ENCODE measurements at places on chromosomes 2 and 18. TPM values are rescaled to one million over a fixed set of nuclear protein-coding genes. Genes with fewer than 3 reads are reported as not detected.

GALNT14 gene
- total RNA-seq, result 0.91 TPM

ASAP2 gene
- total RNA-seq, result 69.3 TPM

IL37 gene
- not detected for total RNA-seq

- H3K4me1 ChIP-seq, result peaks cover 20% of the 10 kb centered on the region
- H3K36me3 ChIP-seq, result peaks cover 3% of the 10 kb centered on the region
- no peak overlapping the region for H3K27ac ChIP-seq
These were observed 90.8 kb downstream of the GAREM1 start for GRCh38 chr18:32379891-32380290.

EFHD1 gene
- total RNA-seq, result 4.3 TPM

GRCh38 chr2:98508709-98509066, 64.0 kb downstream of the INPP4A start:
- no peak overlapping the region for H3K27ac ChIP-seq
- DNase-seq, result no peak
- no peaks in the 10 kb centered on the region for H3K27me3 ChIP-seq
- H3K36me3 ChIP-seq, result peaks cover 2% of the 10 kb centered on the region

DNA sequence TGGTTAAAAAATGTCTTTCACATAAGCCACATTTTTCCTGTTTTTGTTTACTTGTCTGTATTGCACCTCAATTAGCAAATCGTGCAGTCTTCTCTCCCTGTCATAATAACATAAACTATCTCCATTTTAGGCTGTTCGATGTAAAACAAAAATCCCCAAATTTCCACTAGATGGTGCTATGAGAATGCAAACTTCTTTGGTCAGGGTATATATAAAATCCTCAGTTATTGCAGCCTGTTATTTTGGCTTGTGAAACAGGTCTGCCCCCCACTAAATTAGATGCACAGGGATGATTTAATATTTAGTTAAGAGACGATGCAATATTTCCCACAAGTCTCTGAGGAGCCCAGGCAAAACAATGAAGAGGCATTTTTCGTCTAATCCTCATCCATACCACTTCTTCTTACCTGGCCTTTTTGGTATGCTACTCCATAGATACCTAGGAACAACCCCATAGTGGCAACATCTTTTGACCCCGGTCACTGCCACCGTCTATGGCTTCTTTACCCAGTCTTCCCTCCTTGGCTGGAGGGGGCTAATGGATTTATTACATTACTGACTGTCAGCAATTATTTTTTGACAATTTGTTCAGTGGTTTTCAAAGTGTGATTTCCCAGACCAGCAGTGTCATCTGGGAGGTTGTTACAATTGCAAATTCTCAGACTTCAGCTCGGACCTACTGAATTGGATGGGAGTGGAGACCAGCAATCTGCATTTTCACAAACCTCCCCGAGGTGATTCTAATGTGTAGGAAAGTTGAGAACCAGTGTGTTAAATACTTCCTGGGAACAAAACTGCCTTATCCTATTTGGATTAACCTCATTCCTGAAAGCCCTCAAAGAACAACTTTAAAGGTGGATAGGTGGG, 117.4 kb upstream of the CWC22 start:
- no peak overlapping the region for H3K4me3 ChIP-seq
- no peaks in the 10 kb centered on the region for H3K27me3 ChIP-seq
- H3K36me3 ChIP-seq, result no peaks in the 10 kb centered on the region
- H3K27ac ChIP-seq, result no peak overlapping the region
- DNase-seq, result no peak

DNA sequence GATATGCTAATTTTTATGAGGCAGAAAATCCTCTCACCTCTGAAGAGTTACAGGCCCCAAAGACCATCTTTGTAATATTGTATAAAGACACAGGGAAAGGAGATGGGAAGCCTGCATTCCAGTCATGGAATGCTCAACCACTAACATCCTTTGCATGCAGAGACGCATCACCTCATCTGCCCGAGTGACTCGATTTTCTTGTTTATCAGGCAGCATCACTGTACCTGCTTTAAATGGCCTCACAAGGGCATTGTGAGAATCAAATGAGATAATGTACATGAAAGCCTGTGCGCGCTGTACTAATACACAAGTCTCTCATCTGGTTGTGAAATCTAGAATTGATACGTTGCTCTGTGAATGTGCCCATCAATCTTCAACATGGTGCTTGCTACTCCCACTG, 10.2 kb upstream of the TMEM247 start:
- no peak overlapping the region for H3K4me3 ChIP-seq
- no peaks in the 10 kb centered on the region for H3K36me3 ChIP-seq
- H3K27me3 ChIP-seq, result no peaks in the 10 kb centered on the region
- no peak for DNase-seq

SPDYA gene
- total RNA-seq, result 1.6 TPM

TACR1 gene
- 0.73 TPM for total RNA-seq

DNA sequence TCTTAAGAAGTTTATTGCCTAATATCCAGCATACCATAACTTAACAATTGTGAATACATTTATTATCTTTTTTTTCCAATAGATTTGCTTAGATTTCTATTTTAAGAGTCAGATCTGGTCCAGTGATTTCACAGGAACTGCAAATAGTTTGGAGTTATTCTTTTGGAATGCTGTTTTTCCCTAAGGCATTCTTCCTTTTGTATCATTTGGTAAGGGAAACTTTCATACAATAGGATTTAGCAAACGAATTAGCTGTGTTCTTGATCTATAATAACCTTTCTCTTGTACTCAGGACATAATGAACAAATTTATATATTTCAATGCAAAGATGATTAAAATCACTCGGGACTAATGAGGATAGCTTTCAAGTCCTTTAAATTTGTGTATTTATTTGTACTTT, 201.6 kb downstream of the ERBB4 start:
- peaks cover 2% of the 10 kb centered on the region for H3K36me3 ChIP-seq
- H3K27me3 ChIP-seq, result no peaks in the 10 kb centered on the region
- DNase-seq, result no peak

MYO7B gene
- total RNA-seq, result not detected

DNA sequence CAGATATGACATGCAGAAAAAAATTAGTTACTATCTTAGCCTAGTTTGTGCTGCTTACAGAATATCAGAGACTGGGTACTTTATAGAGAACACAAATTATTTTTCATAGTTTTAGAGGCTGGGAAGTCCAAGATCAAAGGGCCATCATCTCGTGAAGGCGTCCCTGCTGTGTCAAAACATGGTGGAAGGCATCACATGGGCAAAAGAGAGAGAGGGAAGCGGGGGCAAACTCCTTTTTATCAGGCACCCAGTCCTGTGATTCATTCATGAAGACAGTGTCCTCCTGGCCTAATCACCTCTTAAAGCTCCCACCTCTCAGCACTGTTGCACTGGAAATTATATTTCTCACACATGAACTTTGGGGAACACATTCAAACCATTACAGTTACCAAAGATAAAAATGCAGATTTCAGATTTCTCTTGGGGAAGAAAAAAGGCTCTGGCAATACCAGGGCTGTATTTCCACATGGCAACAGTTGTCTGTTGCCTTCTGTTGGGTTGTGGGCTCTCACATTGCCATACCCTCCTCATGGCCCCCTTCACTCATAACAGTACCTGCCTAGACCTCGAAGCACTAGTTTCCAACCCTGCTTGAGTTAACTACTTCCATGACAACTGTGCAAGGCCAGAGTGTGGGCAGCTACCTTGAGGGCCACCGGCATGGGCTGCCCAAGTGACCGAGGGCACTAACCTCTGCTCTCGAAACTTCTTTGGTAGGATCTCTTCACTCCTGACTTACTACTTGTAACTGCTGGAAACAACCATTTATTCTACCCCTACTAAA, 2.7 kb upstream of the ACTR3 start:
- DNase-seq, result no peak
- H3K27ac ChIP-seq, result peak overlapping the region; percentile 31
- H3K27me3 ChIP-seq, result no peaks in the 10 kb centered on the region

DNA sequence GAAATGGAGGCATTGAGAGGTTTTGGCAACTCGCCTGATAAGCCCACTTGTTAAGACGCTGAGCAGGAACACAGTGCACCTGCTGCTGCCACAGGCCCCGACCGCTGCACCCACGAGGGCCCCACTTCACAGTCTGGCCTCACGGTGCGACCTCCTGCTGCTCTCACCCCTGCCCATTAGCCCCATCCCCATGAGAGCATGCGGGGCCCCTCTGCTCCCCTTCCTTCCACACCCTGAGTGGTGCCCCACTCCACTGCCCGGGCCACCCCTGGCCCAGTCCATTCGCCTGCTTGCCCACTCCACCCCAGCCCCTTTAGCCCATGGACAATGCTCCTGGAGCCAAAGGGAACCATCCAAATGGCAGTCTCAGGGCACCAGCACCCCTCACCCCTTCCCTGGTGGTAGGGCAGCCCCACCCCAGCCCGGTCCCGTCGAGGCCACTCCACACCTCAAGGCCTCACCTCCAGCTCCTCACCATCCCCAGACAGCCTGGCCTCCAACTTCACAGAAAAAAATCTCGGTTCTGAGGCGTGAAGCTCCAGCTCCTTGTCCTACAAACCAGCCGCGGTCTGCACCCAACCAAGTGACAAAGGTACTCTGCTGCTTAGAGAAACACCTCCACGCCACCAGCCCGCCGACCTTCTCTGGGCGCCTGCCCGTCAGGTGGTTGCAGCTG, 6.7 kb upstream of the GPR55 start:
- no peaks in the 10 kb centered on the region for H3K36me3 ChIP-seq
- DNase-seq, result no peak
- H3K4me3 ChIP-seq, result no peak overlapping the region
- peaks cover 5% of the 10 kb centered on the region for H3K27me3 ChIP-seq
- H3K27ac ChIP-seq, result no peak overlapping the region

DNA sequence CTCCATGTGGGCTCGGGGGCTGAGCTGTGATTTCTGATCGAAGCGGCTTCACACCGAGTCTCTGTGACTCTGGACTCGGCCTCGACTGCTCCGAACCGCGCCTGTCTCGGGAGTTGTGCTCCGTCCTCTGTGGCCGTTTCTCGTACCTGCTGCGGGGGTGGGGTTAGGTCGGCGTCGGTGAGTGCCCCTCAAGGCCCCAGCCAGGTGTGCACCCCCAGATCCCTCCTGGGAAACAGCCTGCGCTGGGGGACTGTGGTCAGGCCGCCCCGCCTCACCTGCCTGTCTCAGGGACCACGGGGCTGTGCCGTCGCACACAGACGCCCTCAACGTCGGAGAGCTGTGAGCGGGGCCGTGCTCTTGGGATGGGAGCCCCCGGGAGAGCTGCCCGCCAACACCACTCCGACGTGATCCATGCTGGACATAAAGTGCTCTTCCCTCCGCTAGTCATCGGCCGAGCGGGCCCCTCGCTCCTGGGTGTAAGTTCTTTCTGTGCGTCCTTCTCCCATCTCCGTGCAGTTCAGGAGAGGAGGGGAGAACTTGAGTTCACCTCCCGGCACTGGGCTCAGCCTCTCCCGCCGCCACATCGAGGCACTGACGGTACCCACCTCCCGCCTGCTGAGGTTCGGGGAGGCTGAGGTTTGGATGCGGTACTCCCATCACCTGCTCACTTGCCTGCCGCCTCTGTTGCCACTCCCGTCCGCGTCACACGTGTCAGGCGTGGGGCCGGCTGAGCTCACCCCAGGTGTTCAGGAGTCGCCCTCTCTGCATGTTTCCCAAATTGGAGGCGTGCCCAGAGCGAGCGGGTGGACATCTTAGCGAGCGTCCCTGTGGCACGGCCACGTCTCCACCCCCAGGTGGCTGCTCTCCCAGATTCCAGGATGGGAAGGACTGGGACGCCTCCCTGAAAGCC, 55.7 kb downstream of the CTDP1 start:
- peaks cover 31% of the 10 kb centered on the region for H3K36me3 ChIP-seq
- no peak overlapping the region for H3K27ac ChIP-seq
- no peaks in the 10 kb centered on the region for H3K27me3 ChIP-seq
- DNase-seq, result no peak
- no peaks in the 10 kb centered on the region for H3K4me1 ChIP-seq
- no peak overlapping the region for H3K4me3 ChIP-seq

DNA sequence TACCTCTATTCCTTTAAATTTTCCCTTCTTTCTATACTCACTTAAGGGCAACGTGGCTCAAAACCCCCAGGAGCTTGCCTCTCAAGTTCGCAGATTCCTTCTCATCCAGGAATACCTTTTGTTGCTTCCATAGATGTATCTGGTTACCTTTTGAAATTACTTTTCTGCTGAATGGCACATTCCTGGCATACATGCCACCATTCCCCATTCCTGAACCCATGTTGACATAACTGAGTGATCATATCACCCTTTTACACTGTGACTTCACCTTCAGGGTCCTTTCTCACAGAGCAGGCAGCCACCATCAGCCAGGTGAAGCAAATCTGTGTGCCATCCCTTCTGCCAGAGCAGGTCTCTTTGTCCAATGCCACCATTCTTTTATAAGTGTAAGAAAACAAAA, 615.8 kb downstream of the ARHGAP15 start:
- peaks cover 9% of the 10 kb centered on the region for H3K4me1 ChIP-seq
- H3K27me3 ChIP-seq, result peaks cover 9% of the 10 kb centered on the region
- H3K36me3 ChIP-seq, result no peaks in the 10 kb centered on the region
- no peak for DNase-seq

- no peaks in the 10 kb centered on the region for H3K4me1 ChIP-seq
- no peaks in the 10 kb centered on the region for H3K27me3 ChIP-seq
- no peak overlapping the region for H3K27ac ChIP-seq
- no peak overlapping the region for H3K4me3 ChIP-seq
These were observed 114.0 kb downstream of the SP3 start for GRCh38 chr2:173851141-173851641.

- H3K27ac ChIP-seq, result peak overlapping the region; percentile 94
- peaks cover 20% of the 10 kb centered on the region for H3K4me1 ChIP-seq
- no peaks in the 10 kb centered on the region for H3K27me3 ChIP-seq
These were observed 1.4 kb downstream of the RAB11FIP5 start for GRCh38 chr2:73111073-73112025.

MPP4 gene
- total RNA-seq, result not detected

- DNase-seq, result no peak
- H3K4me1 ChIP-seq, result peaks cover 13% of the 10 kb centered on the region
- H3K4me3 ChIP-seq, result no peak overlapping the region
- peaks cover 5% of the 10 kb centered on the region for H3K27me3 ChIP-seq
- peaks cover 1% of the 10 kb centered on the region for H3K36me3 ChIP-seq
These were observed 24.3 kb downstream of the STAT4 start for GRCh38 chr2:191126386-191127085.

DNA sequence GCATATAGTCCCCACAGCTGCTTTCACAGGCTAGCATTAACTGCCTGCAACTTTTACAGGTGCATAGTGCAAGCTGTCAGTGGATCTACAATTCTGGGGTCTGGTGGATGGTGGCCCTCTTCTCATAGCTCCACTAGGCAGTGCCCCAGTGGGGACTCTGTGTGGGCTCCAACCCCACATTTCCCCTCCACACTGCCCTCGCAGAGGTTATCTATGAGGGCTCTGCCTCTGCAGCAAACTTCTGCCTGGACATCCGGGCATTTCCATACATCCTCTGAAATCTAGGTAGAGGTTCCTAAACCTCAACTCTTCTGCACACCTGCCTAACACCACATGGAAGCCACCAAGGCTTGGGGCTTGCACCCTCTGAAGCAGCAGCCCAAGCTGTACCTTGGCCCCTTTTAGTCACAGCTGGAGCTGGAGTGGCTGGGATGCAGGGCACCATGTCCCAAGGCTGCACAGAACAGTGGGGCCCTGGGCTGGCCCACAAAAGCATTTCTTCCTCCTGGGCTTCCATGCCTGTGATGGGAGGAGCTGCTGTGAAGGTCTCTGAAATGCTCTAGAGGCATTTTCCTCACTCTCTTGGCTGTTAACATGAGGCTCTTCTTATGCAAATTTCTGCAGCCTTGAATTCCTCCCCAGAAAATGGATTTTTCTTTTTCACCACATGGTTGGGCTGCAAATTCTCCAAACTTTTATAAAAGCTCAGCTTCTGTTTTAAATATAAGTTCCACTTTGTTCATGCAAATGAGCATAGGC, 59.3 kb downstream of the KDM3A start:
- no peak overlapping the region for H3K4me3 ChIP-seq
- H3K4me1 ChIP-seq, result no peaks in the 10 kb centered on the region
- H3K27me3 ChIP-seq, result no peaks in the 10 kb centered on the region
- no peak overlapping the region for H3K27ac ChIP-seq

Measured in progenitor cell of endocrine pancreas (in vitro differentiated cells).